ENCODE measurements at places on chromosomes 13 and 19. TPM values are rescaled to one million over a fixed set of nuclear protein-coding genes. Genes with fewer than 3 reads are reported as not detected.
A peak's percentile ranks its signal among the peaks of the same experiment; 100 is the strongest.

The PSG11 gene
- not detected for total RNA-seq

GRCh38 chr13:109650861-109651260 lies 135.5 kb downstream of the IRS2 start:
- no peak for DNase-seq

DNA sequence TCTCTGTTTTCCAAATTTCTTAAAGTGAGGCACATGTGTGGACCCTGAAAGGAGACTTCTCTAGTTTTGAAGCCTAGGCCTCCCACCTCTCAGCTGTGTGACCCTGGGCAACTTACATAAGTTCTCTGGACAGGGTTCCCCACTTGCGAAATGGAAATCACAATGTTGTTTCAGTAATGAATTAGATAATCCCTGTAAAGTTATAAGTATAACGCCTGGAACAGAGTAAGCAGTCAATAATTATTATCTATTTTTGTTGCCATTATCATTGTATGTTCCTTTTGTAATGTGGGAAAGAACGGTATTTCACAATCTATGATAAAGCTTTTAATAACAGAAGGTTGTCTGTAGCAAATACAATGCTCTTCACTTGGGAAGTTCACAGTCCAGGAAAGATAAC lies 437.3 kb upstream of the ZNF507 start:
- DNase-seq, result no peak

DNA sequence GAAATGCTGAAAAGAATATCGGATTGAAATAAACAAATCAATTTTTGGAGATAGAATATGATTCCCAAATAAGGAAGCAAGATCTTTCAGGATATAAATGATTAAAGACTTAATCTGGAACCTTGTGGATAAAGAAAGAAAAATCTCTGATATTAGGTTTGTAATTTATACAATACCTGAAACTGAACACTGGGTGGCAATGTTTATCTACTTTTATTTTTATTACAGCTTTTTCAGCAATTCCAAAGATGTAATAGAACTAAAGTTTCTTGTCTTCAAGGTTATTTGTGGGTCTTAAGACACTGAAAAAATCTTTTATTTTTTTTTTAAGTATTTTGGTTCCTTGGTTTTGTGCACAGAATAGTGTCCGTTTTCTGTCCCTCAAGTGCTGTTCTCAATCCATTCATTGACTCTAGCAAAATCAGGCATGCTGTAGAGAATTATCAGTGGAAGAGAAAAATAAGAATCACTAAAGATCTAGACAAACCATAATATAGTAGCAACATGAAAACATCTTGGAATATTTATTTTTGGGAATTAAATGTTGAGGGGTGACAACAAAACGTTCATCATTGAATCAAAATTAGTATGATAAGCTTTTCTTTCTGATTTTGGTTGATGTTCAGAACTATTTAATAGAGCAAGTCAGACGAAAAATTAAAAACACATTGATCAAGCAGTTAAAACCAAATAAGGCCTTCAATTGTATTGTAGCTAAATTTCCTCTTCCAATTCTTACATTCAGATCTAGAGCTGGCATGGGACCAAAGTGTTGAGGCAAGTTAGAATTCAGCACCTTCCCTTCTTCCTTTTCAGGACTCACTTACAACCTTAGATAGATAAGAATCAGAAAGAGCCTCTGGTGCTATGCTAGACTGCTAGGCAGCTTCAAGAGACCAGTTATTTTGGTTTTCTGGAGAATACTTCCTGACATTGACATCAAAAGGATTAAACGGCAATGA lies 704.4 kb upstream of the PCDH20 start:
- DNase-seq, result no peak

The PCDH9 gene
- total RNA-seq, result 0.12 TPM

DNA sequence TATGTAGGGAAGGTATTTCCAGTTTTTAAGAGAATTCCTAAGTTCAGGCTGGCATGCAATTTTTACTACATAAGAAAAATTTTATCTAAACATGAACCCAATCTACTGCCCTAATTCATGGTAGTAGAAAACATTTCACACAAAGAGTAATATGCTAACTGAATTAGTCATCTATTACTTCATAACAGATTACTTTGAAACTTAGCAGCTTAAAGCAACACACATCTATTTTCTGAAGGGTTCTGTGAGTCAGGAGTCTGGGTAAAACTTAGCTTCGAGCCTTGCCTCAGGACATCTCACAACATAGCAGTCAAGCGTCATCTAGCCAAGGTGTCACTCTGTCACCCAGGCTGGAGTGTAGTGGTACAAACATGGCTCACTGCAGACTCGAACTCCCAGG lies 537.5 kb downstream of the DCT start:
- DNase-seq, result no peak

The C19orf33 gene
- not detected for total RNA-seq

The ZNF222 gene
- total RNA-seq, result 3.0 TPM

DNA sequence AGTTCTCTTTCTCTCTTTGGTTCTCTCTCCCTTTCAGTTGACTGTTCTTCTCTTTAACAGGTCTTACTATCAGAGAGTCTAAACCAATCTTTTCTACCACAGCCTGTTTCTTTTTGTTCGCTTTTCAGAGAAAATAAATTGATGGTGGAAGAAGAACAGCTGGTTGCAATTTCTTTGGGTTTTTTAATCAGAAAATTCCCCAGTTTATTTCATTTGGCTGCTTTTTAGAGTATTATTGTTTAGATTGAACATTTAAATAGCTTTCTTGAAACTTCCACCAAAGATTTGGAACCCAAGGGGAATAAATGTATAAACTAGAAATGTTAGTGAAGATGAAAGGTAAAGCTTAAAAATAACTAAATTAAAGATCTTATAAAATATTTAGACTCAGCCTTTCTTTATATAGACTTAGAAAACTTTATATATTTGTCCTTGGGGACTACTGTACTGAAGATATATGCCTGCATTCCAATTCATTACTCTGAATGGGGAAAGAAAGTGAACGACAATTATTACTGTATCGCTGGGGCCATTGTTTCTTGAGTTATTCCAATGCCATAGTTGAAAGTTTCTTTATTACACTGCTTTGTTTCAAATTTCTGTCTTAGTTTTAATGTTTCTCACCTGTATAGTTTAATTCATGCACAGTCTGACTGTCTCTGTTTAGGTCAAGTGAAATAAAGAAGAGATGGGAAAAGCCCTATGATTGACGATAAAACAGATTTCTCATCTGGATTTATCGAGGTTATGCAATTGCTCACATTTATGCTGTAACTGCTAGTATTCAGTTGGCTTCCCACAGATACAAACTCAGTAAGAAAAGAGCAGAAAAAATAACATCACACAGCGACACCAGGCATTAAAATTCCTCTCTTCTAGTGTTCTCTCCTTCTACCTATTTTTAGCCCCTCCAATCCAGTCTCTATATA lies 169.4 kb upstream of the CSNK1A1L start:
- DNase-seq, result no peak

DNA sequence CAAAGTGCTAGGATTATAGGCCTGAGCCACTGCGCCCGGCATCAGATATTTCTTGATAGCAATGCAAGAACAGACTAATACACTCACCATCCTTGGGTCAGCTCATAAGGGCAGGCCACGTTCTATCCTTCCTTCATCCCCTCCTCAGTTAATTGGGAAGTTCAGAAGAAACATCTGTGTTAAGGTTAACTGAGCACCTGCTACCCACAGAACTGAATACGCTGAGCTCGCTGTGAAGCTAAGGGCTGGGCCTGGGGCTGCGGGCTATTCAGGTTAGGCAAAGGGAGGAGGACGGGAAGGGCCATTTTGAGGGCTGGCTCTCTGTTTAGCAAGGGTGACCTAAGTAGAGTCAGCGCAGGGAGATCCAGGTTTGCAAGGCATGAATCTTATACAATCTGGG lies 43.0 kb upstream of the UQCRFS1 start:
- no peak for DNase-seq

- DNase-seq, result no peak
Measured at GRCh38 chr13:97135883-97136282, 86.2 kb upstream of the MBNL2 start.

The IRGC gene
- not detected for total RNA-seq

The TMEM59L gene
- 2.0 TPM for total RNA-seq

DNA sequence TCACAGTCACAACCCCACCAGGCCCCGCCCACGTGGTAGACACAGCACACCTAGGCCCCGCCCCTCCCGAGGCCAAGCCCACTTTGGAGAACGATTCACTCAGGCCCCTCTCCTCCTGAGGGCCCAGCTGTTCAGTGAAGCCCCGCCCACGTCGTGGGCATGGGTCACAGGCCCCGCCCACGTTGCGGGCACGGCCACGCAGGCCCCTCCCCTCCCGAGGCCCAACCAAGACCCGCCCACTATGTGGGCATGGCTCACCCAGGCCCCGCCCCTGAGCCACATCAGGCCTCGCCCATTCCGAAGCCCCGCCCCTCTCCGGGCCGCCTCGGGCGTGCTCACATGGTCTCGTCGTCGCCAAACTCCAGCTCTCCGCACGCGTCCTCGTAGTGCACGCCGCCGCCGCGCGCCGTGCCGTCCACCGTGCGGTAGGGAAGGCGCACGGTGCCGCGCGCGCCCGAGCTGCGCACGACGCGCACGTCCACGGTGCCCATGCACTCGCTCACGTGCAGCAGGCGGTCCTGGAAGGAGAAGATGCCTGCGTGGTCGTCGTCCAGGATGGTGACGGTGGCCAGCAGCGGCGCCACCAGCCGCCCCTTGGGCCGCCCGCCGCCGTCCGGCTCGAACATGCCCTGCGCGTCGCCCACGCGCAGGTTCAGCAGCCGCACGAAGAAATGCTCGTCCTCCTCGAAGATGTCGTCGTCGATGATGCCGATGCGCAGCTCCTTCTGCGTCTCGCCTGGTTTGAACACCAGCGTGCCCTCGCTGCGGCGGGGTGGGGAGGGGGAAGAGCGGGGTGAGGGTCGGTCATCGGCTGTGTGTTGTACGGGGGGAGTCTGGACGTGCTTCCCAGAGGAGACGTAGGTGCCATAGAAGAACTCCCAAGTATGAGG lies 24.0 kb downstream of the SLC8A2 start:
- peak; percentile 85 for DNase-seq

- no peak for DNase-seq
Measured at GRCh38 chr13:81078048-81078447, 737.1 kb upstream of the SPRY2 start.

GRCh38 chr19:48493718-48494401 lies 17.8 kb downstream of the LMTK3 start:
- no peak for DNase-seq

The LILRB3 gene
- 0.31 TPM for total RNA-seq

The WBP4 gene
- total RNA-seq, result 9.9 TPM

The ZNF649 gene
- 11.0 TPM for total RNA-seq

GRCh38 chr19:18999016-18999758 lies 34.1 kb downstream of the SUGP2 start:
- no peak for DNase-seq

The TEX101 gene
- total RNA-seq, result not detected

The ZNF83 gene
- 52.8 TPM for total RNA-seq

DNA sequence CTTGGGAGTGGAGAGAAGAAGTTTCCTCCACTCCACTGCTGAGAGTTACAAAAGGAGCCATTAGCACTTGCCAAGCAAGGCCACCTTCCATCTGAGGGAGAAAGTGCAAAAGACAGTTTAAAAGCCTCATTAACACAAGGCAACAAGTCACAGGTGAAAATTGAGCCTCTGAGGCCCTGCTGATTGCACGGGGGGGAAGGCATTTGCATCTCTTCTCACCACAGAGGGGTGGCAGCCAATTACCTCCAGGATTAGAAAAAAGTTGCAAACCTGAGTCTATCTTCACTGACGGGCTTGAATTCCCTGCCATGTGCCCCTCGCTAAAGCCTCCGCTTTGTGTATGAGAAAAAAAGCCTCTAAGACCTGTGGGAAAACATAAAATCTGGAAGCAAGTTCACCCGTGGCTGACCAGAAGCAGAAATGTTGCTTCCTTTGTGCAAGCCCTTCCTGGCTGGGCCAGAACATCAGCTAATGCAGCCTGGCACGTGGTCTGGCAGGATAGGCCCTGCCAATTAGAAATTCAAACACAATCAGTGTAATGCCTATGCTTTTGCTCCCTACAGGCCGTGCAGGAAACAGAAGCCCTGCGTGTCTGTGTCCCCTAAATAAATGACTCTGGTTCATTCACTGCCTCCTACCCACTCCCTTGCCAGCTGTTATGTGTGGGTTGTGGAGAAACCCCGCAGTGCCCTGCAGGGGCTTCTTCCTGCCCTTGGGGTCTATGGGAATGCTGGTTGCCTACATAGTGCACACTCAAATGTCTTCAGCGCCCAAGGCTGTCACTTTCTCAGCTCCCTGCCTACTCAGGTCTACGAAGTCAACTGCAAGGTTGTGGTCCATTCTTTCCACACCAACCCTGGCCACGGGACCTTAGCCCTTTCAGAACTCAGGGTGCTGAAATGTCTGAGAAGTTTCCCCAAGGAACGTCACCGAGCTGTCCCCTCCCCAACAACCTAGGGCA lies 150.2 kb downstream of the UQCRFS1 start:
- DNase-seq, result no peak

- no peak for DNase-seq
Measured at GRCh38 chr13:88303605-88304004, 632.4 kb downstream of the SLITRK5 start.

DNA sequence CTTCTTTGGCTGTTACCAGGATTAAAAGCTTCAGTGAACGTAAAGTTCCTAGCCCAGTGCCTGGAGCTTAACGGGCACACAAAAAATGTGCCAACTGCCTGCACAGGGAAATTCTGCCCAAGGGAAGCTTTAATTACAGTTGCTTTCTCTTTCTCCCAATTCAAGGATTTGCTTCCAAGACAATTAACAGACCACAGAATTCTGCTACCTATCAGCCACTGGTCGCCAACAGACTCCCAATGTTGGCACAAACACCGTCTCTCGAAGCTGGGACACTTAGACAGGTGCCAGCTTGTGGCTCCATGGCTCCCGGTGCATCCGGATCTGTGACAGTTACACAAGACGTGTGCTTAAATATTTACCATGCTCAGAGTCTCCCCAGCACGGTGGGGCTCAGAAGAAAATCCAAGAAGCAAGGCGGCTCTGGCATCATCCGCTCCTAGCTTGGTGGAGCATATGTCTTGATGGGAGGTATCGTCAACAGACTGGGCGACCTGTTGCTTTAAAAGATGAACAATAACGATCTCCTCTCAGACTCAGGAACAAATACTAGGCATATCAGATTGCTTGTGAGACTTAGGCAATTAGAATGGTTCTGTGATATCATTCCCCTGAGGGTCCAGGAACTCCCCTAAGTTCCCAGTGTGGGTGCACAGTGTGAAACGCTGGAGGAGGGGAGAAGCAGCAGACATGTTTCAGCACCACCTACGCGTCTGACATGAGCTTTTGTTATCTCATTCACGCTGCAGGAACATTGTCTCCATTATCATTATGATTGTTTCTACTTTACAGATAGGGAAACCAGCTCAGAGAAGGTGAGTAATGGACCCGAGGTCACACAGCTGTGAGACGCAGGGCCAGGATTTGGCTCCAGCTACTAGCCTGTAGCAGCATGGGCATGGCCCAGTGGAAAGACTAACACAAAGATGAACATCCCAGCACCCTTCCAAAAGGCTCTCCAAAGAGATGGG lies 61.6 kb downstream of the ALOX5AP start:
- DNase-seq, result no peak

The CEACAM3 gene
- total RNA-seq, result not detected

All from activated T-cell treated with anti-CD3 and anti-CD28 coated beads, Interleukin-2, amount 50 U/mL, for 72 hours (primary cell).